Cardiac muscle cell (in vitro differentiated cells and primary cell): ENCODE measurements at places on chromosomes 6 and 20. TPM values are rescaled to one million over a fixed set of nuclear protein-coding genes. Genes with fewer than 3 reads are reported as not detected.
A peak's percentile ranks its signal among the peaks of the same experiment; 100 is the strongest.

- H3K36me3 ChIP-seq, result no peaks in the 10 kb centered on the region
- H3K4me3 ChIP-seq, result no peak overlapping the region
- no peaks in the 10 kb centered on the region for H3K27me3 ChIP-seq
- DNase-seq, result no peak
- no peak overlapping the region for H3K27ac ChIP-seq
Measured at GRCh38 chr6:24603241-24603640, 42.8 kb downstream of the KIAA0319 start.

- DNase-seq, result no peak
- peaks cover 13% of the 10 kb centered on the region for H3K4me1 ChIP-seq
- peak overlapping the region; percentile 82 for H3K27ac ChIP-seq
- peaks cover 16% of the 10 kb centered on the region for H3K36me3 ChIP-seq
Measured at GRCh38 chr20:56391037-56391436, 978 bp downstream of the AURKA start.

- H3K27ac ChIP-seq, result no peak overlapping the region
- peaks cover 22% of the 10 kb centered on the region for H3K4me1 ChIP-seq
- H3K4me3 ChIP-seq, result no peak overlapping the region
- no peaks in the 10 kb centered on the region for H3K36me3 ChIP-seq
- no peak for DNase-seq
- no peaks in the 10 kb centered on the region for H3K27me3 ChIP-seq
Measured at GRCh38 chr6:113364766-113365165, 492.4 kb upstream of the MARCKS start.

GRCh38 chr6:34513646-34514045, 42.5 kb downstream of the SPDEF start:
- H3K4me3 ChIP-seq, result no peak overlapping the region
- no peaks in the 10 kb centered on the region for H3K36me3 ChIP-seq
- no peak for DNase-seq
- H3K27ac ChIP-seq, result no peak overlapping the region
- H3K27me3 ChIP-seq, result no peaks in the 10 kb centered on the region

- no peaks in the 10 kb centered on the region for H3K36me3 ChIP-seq
- no peaks in the 10 kb centered on the region for H3K27me3 ChIP-seq
- H3K4me3 ChIP-seq, result no peak overlapping the region
- no peaks in the 10 kb centered on the region for H3K4me1 ChIP-seq
Measured at GRCh38 chr6:155247618-155248007, 16.2 kb upstream of the CLDN20 start.

DNA sequence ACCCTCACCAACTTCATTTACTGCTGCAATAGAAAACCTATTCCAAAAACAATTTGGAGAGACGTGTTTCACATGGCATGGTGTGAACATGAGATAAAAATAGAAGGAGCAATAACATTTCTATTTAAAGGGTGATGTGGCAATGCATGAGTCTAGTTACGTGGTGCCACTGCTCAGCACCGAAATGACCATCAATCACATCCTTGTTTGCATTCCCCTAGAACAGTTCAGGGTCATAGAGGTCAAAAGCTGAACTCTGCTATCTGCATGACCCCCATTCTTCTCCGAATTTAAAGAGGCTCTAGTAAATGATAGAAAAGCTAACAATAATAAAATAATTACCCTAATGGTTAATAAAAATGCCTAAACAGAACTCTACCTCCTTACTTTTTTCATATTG, 29.5 kb downstream of the ROS1 start:
- DNase-seq, result peak; percentile 2
- no peak overlapping the region for H3K4me3 ChIP-seq
- H3K27ac ChIP-seq, result peak overlapping the region; percentile 52
- peaks cover 23% of the 10 kb centered on the region for H3K4me1 ChIP-seq

GRCh38 chr6:96816301-96816817, 20.9 kb downstream of the GPR63 start:
- H3K27me3 ChIP-seq, result no peaks in the 10 kb centered on the region
- peak overlapping the region; percentile 2 for H3K4me3 ChIP-seq
- DNase-seq, result peak; percentile 58
- no peaks in the 10 kb centered on the region for H3K36me3 ChIP-seq
- H3K4me1 ChIP-seq, result peaks cover 12% of the 10 kb centered on the region

Gene CTCFL
- total RNA-seq, result 0.09 TPM in 1 of 2 replicates, not detected in the other

Gene PM20D2
- 8.9 and 11.4 TPM in 2 replicates for total RNA-seq

Gene TCP11
- 0.27 TPM in 1 of 2 replicates, not detected in the other for total RNA-seq

Gene CST7
- total RNA-seq, result not detected in 2 replicates

Gene CDSN
- total RNA-seq, result not detected in 2 replicates
